Fibroblast of villous mesenchyme (primary cell): ENCODE measurements at places on chromosomes 2 and 18. TPM values are rescaled to one million over a fixed set of nuclear protein-coding genes. Genes with fewer than 3 reads are reported as not detected.

- no peak for DNase-seq
These were observed 34.6 kb downstream of the TTC39C start for GRCh38 chr18:24049142-24049541.

SFT2D3 gene
- 4.7 and 5.8 TPM in 2 replicates for total RNA-seq

DNA sequence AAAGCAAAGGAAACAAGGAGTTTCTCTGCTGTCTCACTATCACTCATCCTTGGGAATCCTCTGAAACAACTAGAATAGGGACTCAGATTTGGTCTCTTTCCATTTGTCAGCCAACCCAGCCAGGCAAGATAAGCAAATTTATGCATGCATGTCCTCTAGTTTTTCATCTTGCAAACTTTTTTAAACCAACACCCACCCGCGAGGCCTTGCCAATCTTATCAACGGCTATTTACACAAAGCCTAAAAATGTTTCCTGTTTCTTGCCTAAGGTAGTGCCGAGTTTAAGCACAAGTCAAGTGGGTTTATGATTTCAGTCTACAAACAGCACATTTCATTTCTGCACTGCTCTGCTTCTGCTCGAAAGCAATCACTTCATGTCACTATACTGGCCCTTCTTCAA lies 240.9 kb downstream of the STK39 start:
- DNase-seq, result peak; percentile 29

DNA sequence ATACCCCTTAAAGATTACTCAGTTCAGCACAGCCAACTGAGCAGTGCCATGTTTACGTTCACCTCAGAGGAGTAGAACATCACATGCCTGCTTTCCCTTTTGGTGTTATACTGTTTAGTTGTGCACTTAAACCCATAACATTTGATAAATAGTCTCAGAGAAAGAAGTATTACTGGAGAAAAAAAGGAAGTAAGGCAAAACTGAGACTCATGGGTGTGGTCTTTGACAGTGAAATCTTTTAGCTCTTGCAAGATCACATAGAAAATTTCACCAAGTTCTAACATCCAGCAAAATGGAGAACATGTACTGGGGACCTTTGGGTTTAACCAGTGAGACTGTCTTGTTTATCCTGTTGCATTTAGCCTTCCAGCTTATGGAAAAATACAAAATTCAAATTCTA lies 5.6 kb downstream of the TANK start:
- peak; percentile 59 for DNase-seq

KIAA2012 gene
- total RNA-seq, result under 0.01 TPM in 2 replicates

- no peak for DNase-seq
These were observed 32.8 kb downstream of the SLC9A2 start for GRCh38 chr2:102652126-102652525.

DNA sequence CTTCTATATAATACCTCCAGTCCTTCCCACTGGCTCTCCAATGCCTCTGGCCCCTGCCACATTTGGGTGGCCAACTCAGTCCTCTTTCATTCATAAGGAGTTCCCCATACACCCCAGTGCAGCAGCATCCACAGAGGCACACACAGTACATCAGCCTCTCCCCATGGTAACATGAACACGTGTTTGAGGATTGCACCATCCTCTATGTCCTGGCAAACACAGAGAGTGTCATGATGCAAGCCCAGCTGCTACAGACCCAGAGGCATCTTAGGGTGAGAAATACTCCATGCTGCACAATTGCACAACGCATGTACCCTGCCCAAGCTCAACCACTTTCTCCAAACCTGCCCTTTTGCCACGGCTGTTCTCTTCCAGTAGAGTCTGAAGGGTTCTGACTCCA lies 11.5 kb downstream of the IGFBP5 start:
- DNase-seq, result peak; percentile 99

SP5 gene
- not detected in 2 replicates for total RNA-seq

ITPRIPL1 gene
- total RNA-seq, result 3.2 and 5.2 TPM in 2 replicates

- no peak for DNase-seq
These were observed 133.9 kb upstream of the GCFC2 start for GRCh38 chr2:75844651-75845050.

DNA sequence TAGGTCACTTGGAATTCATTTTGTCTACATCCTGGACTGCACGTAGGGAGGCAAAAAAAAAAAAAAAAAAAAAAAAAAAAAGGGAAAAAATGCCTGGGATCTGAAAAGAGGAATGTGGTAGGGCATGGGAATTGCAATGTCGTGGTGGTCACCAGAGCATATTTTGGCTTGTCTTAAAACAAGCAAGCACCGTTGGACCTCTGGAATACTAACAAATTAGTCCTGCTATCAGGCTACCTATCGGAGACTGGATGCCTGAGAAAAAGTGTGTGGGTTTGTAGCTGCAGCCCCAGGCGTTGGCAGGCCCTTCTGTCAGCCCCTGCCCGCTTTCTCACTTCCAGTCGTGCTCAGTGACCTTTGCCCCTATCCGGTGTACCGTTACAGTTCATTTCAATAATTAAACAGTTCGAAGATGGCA lies 588.5 kb upstream of the ZEB2 start:
- no peak for DNase-seq

LHCGR gene
- under 0.01 TPM in 1 of 2 replicates, not detected in the other for total RNA-seq

FEV gene
- total RNA-seq, result not detected in 2 replicates

DNA sequence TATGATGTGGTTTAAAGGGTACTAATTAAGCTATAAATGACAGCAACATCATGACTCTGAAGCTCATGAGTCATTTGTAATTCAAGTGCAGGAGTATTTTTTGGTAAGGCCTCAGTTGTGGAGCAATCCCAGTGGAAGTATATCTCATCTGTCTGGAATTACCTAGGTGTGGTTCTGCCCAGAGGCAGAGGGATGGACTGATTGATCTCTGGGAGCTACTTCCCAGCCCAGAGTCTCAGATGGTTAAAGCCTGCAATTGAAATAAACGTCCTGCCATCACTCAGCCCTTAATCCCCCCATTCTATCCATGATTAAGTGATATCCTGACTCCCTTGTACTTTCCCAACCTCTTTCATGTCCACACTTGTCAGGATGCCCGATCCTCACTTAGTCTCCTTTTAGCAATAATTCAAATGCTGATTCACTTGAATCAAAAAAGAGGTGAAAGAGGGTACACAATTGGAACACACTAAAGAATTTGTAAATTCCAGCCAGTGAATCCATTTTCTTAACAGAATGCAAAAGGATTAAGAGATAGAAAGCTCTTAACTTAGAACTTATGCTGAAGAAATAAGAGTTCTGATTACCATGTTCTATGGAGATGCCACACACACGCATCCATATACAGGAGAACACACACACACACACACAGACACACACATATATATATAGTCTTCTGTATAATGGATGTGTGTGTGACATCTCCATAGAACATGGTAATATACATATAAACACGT lies 664.4 kb downstream of the NYAP2 start:
- DNase-seq, result peak; percentile 44
